ENCODE measurements at places on chromosomes 16 and 17.

DNA sequence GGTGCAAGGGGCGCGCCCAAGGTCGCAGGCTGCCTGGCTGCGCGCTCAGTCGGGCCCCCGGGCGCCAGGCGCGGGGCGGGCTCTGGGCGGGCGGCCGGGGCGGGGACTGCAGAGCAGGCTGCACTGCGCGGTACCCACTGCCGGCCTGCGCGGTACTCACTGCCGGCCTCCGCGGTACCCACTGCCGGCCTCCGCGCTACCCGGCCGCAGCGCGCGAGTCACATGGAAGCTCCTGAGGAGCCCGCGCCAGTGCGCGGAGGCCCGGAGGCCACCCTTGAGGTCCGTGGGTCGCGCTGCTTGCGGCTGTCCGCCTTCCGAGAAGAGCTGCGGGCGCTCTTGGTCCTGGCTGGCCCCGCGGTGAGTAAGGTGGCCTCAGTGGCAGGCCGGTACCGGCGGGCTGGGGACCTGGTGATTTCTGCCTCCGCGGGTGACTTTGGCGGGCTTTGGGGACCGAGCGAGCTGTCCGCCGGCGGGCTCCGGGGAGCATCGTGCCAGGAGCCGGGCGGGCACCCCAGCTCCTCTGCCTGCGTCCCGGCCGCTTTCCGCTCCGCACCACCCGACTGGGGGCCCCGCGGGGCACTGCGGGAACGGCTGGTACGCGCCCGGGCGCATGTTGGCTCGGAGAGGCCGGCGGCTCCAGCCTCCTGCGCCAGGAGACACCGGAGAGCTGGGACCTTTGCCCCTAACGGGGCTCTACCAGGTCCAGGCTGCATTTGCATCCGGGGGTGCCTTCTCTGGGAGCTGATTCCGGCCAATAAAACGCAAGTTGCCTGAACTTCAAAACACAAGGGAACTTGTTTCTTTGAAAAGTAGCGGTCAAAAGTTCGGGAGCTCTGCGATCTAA is at the start of gene SLC47A1:
Gene SLC47A1 (plus strand): TSS at position 137 of the 844 bp plus-strand sequence. CDS start 86 bp downstream, at position 223.
- DNase-seq: no peak

DNA sequence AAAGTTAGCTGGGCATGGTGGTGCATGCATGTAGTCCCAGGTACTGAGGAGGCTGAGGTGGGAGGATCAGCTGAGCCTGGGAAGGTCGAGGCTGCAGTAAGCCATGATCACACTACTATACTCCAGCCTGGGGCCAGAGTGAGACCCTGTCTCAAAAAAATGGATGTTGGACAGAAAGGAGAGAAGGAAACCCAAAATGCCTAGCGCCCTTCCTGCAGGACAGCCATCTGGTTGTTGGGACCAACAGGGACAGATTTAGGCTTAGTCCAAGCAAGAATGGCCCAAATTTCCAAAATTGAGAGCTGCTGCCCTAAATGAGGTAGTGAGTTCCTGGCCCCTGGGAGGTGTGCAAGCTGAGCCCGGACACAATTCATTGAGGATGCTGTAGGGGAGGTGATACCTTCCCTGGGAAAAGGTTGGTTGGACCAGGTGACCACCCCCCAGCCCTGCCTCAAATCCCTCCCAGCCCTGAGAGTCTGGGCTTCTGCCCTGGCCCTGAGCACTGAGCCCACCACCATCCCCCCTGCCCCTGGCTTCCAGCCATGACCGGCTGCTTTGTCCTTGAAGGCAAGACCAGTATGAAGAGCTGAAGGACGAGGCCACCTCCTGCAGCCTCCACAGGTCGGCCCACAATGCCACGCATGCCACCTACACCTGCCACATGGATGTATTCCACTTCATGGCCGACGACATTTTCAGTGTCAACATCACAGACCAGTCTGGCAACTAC is 35.1 kb downstream of the IL21R start:
- no peak for DNase-seq

GRCh38 chr17:45190503-45191255 is 29.0 kb downstream of the HEXIM2 start:
- DNase-seq: no peak

DNA sequence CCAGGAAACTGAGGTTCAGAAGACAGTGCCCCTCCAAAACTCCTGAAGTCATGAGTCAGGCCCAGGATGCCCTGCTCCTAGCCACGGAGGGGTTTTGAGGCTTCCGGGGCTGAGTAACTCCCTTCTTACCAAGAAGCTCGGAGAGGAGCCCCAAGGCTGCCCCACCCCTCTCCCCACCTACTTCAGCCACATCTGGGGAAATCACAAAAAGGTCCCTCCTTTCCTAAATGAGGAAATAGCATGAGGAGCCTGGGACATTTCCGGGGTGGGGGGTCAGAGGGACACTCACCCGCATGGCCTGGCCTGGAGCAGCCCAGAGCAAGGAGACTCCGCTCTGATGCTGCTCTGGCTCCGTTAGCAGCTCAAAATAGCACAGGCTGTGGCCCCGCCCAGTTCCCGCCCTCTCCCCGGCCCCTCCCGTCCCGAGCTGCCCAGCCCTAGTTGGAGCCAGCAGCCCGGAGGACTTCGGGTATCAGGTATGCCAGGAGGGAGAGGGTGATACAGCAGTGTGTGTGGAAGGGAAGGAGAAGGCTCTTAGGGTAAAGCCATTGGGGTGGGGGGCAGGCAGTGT is 40.1 kb downstream of the MYO18A start:
- DNase-seq: no peak

GRCh38 chr17:21268596-21269188 is 15.5 kb upstream of the NATD1 start:
- no peak for DNase-seq

DNA sequence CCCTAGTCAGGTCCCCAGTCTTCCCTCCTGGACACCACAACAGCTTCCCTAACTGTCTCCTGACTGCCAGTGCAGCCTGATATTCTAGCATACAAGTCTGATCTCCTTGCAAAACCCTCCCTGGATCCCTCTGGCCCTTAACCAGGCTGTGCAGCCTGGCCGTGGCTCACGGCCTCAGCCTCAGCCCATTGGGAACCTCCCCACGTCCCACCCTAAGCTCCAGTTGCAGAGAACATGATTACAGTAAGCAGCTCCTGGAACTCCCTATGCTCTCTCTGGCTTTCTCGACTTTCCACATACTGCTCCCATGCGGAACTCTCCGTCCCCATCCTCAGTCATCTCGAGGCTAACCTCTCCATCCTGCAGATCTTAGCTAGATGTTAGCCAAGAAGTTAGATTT is 13.0 kb downstream of the ALOX12B start:
- no peak for DNase-seq

DNA sequence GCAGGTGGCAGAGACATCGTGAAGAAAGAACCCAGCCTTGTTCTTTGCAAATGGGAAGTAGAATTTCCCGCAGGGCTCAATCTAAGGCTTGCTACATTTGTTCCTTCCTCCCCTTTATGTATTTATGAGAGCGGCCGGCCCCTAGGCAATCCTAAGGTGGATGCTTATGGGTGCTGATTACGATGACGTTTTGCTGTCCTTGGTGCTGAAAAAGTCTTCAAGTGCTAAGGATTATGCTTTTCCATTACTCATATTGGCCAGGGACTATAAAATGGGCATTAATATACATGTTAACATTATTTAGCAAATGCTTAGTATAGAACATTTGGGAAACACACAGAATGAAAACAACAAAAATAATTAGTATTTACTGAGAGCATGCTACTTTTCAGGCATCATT is 313.3 kb upstream of the XYLT1 start:
- no peak for DNase-seq

DNA sequence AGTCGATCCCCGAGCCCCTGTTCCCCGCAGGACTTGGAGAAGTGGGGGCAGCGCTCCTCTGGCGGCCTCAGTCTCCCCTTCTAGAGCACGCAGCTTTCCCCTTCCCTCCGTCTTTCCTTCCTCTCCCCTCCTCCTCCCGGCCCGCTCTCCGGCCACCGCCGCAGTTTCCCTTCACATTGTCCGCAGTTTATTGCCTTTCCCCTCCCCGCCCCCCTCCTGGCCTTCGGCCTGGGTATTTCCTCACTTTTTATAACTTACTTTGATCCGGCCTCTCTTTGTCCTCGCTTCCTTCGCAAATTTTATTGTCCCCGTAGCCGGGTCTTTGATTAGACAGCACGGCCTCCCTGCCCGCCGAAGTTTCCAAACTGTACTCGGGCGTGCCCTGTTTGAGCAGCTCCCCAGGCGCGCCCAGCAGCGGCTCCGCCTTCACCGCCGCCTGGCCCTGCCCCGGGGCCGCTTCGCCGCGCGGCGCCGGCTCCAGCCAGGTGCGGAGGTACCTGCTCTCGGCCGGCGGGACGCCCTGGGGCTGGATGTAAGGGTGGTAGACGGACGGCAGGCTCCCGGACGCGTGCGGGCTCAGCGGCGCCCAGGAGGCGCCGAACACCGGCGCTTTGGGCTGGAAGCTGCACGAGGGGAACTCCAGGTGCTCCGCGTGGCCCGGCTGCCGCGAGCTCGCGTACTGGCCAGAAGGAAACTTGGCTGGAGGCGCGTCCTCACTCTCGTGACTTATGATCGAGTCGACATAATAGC is 488 bp downstream of the HOXB9 start:
- no peak for DNase-seq

DNA sequence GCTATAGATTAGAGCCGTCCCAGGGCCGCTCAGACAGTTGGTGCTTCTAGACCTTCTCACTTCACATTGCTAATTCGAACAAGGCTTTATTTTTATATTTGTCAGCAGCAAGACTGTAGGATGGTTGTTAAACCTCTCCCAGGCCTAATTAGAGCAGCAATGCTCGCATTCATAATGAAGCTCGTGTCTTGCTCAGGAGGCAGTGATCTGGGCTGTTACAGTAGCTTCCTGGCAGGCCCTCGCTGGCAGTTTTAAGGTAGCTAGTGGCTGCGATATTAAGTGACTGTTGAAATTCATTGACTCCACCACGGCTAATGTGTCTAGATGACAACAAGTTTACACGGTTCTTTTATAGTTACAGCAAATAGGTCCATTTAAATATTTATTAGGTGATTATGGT is 23.2 kb upstream of the ANKFN1 start:
- no peak for DNase-seq

GRCh38 chr17:68599091-68599490 is 2.1 kb downstream of the FAM20A start:
- peak; percentile 87 for DNase-seq

- DNase-seq: no peak
Observed at GRCh38 chr16:3058139-3059030, 7.1 kb upstream of the IL32 start.

DNA sequence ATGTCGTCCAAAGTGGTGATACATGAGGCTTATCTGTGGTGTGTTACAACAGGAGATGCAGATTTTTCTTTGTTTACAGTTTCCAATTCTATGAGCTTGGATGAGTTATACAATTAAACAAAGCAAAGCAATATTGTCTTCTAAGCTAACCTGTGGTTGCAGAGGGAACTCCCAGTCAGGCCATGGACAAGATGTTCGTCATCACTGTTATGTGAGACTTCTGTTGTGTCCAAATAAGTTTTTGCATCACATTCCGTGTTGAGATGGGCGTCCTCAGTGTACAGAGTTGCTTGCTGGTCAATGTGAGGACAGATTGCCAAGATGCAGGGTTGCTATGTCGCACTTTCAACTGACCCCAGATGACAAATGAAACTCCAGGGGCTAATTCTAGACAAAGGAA is 189.3 kb downstream of the IRF8 start:
- no peak for DNase-seq

DNA sequence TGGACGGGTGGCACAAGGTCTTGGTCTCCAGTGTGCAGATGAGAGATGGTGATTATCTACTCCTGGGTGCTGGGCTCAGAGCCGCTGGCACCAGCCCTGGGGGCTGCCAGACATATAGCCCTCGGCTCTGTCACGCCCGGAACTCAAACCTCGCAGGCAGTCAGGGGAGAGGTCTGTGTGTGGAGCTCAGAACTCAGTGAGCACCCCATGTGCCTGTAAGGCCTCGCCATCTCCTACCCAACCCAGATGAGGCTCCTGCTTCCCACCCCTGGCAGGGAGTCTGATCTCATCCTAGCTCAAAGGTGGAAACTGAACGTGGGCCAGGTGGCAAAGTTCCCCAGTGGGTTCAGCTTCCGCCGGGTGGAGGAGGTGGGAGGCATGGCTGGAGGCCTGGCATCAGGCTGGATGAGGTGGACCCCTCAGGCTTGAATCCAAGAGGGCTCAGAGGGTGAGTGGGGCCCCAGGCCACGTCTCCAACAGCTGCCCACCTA is 22.6 kb upstream of the NPTX1 start:
- DNase-seq: no peak

- DNase-seq: no peak
Observed at GRCh38 chr17:2700491-2701141, 10.9 kb downstream of the CLUH start.

GRCh38 chr17:7238420-7239090 is 702 bp downstream of the PHF23 start:
- no peak for DNase-seq

GRCh38 chr17:36931096-36931696 is 6.1 kb upstream of the LHX1 start:
- DNase-seq: no peak

- DNase-seq: no peak
Observed at GRCh38 chr17:40331743-40332641, 23.0 kb downstream of the RARA start.

GRCh38 chr17:80065478-80066170 is 29.2 kb downstream of the CCDC40 start:
- no peak for DNase-seq

GRCh38 chr16:59697761-59698160 is 963.6 kb upstream of the GOT2 start:
- no peak for DNase-seq

GRCh38 chr17:80034791-80035686 is 633 bp downstream of the TBC1D16 start:
- DNase-seq: no peak

DNA sequence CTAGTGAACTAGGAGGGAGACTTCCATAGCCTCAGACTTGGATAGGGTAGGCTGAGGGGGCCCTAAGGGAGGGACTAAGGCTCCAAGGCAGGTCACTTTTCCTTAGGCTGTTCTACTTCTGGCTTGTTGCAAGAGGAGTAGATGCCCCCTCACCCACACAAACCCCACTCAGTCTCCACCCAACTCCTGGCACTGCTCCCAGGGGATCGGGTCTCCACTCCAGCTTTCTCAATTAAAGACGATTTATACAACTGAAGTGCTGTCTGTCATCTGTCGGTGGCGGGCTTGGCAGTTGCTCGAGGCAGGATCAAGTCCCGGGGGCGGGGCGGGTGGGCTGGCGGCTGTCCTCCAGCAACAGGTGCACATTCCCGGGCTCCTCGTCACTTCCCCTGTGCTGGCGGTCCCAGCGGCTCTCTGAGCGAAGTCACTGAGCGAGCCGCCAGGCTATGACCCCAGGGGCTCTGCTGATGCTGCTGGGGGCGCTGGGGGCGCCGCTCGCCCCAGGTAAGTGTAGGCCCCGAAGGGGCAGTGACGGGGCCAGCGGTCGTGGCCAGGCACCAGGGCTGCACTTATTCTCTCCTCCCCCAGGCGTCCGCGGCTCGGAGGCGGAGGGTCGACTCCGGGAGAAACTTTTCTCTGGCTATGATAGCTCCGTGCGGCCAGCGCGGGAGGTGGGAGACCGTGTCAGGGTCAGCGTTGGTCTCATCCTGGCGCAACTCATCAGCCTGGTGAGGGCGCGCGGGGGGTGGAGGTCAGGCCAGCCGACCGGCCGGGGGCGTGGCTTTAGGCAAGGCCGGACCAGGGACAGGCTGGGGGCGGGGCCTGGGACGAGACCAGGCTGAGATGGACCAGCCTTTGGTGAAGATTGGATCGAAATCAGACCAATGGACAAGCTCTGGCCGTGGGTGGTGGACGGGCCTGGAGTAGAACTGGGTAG is at the start of gene CHRNB1:
Gene CHRNB1 (plus strand): TSS at position 380 of the 937 bp plus-strand sequence. CDS start 67 bp downstream, at position 447.
- no peak for DNase-seq

All from AG09309 (cell line).